Amygdala (tissue), 56 donors: ENCODE measurements at places on chromosomes 4 and X.

DNA sequence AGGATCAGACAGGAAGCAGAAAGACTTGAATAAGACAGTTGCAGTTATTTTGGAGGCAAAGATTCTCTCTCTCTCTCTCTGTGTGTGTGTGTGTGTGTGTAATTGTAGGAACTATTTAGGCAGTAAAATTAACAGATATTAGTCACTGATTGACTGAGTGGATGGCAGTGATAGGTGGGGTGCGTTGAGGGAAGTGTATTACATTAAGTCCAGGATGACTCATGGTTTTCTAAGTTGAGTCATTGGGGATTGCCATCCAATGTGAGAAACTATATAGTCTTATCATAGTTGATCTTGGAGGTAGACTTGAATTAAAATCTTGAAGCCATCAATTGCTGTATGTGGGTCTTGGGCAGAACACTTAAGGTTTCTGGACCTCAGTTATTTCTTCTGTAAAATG, 75.4 kb downstream of the AR start:
- DNase-seq: no peak

- no peak for DNase-seq
Measured at GRCh38 chr4:150970685-150971151, 44.4 kb downstream of the LRBA start.

DNA sequence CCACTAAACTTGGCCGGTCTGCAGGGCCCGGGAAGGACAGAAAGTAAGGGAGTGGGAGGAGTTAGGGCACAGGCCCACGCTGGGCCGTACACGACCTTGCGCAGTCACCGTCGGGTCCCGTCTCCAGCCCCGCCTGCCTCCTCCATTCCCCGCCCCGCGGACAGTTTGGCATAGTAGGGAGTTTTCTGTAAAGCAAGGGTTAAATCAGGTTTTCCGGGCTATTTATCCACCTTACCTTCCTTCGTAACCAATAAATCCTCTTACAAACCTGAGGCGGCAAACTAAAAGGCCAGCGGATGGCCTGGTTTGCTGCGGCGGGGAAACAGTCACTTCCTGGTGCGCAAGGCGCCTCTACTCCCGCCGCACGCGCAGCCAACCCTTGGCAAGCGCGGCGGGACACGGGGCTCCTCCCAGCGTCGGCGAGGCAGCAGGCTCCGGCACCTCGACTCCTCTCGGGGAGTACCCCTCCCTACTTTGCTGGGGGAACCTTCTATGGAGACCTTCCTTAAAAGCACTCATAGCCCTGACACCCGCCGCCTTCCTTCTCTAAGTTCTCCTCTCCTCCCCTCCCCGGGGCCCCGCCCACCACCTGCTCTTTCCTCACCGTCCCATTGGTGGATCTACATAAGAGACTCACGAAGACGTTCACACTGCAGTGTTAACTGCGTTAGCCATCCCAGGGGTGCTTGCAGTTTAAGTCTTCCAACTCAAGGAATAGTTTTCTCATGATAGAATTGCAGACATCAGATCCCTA, at the start of gene TRMT2B:
TSS of gene TRMT2B (minus strand) at position 563 of the 754 bp plus-strand sequence. CDS start 9,822 bp downstream, outside the sequence.
- DNase-seq: peak; percentile 63

DNA sequence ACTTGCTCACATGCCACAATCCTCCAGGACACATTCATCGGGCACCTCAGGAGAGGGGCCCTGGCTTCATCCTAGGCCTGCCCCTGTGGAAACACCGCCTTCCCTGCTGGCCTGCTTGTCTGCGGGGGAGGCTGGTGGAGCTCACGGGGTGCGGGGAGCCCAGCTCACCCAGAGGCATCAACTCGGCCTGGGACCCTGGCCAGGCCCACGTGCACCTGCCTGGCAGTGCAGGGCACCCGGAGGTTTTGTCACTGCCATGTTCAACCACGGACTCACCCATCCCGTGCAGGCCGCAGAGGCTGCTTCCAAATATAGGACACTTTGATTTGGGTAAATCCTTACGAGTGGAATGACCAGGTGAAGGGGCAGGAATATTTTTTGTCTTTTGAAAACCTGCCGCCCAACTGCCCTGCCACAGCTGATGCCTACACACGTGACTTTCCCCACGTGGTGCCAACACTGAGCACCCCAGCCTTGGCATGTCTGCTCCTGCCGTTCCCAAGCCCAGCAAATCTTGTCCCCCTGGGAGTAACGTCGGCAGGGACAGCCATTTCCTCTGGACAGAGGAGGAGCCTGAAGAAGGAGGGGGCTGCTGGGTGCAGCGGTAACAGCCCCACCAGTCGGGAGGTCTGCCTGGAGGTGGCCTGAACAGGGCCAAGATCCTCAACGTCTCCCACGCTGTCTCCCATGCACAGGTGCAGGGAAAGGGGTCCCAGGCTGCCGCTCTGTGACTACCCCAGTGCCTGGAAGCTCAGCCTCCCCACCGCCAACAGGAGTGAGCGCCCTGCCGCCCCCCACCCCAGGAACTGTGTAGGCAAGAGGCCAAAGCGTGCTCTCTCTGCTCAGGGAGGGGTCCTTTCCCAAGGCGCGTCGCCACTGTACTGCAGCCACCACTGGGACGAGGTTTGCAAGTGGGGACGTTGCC, 8.5 kb downstream of the MXD4 start:
- DNase-seq: no peak

GRCh38 chr4:3291969-3292570, 751 bp upstream of the RGS12 start:
- no peak for DNase-seq

DNA sequence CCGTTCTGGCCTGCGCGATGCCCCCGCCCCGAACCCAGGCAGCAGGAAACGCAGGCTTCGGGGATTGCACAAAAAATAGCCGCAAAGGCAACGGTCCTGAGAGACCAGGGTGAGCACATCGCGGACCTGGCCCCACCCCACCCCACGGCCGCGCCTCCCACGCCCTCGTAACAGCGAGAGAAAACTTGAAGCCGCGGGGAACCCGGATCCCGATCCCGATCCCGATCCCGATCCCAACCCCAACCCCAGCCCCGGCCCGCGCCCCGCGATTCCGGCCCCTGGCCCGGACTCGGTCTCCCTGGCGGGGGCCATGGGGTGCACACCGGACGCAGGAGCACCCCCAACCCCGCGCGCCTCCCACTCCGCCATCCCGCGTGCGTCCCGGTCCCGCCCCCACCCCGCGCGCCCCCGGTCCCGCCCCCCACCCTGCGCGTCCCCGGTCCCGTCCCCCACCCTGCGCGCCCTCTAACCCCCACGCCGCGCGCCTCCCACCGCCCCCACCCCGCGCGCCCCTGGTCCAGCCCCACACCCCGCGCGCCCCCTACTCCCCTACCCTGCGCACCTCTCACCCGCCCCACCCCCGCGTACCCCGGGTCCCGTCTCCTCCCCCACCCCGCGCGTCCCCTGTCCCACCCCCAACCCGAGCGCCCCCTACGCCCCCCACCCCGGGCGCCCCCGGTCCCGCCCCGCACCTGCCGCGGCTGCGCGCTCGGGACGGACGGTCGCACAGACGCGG, 29.0 kb downstream of the NOP14 start:
- DNase-seq: no peak

DNA sequence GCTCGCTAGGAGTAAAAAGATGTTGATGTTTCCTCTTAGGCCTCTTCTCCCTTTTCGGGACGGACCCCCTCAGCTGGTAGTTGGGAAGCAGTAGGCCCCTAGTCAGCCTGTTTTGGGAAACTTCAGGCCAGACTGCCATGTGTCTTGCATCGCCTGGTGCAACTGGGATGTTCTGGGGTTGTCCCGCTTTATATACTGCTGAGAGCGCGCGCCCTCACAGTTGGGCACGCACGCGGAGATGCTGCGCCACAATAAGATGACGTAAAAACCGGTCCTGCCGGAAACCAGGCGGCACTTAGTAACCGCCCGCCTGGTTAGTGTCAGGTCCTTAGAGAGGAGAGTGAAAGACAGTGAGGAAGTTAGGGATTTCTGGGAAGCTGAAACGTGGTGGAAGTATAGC, 231.3 kb upstream of the CT83 start:
- no peak for DNase-seq

- peak; percentile 62 for DNase-seq
Measured at GRCh38 chrX:47232803-47233332, at the start of gene USP11. Gene USP11 (plus strand): TSS chrX:47233009. CDS start chrX:47233044, 35 bp downstream.
